ENCODE measurements at places on chromosomes 1 and 21.

DNA sequence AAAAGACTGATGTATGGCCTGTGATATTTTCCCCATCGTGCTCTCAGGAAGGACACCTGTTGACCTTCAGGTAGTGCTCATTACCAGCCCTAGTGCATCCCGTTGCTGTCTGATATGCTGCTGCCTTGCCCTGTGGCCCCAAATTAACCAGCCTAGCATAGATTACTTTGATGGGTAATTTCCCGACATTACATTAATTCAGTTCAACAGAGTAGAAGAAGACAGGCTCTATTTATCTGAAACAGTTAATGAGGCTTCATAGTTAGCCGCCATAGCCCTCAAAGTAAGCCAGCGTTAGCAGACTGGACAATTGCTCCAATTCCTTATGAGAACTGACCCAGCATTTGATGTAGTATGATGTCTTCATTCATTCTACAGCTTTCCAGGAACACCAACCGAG is 257.6 kb downstream of the OLFM3 start:
- no peak for DNase-seq

DNA sequence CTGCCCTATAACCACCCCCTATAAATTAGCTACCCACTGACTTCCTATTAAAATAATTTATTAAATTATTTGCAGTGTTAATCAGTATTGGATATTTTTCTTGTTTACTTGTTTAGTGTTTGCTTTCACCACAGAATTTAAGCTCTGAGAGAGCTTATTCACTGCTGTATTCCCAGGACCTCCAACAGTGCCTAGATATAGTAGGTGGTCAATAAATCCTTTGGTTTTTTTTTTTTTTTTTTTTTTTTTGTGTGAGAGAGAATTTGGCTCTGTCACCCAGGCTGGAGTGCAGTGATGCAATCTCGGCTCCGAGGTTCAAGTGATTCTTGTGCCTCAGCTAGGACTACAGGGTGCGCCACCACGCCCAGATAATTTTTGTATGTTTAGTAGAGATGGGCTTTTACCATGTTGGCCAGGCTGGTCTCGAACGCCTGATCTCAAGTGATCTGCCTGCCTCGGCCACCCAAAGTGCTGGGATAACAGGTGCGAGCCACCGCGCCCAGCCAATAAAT is 1.1 kb upstream of the OSBPL9 start:
- DNase-seq, result no peak

- peak; percentile 36 for DNase-seq
Measured at GRCh38 chr1:219339466-219339865, 165.8 kb downstream of the LYPLAL1 start.

DNA sequence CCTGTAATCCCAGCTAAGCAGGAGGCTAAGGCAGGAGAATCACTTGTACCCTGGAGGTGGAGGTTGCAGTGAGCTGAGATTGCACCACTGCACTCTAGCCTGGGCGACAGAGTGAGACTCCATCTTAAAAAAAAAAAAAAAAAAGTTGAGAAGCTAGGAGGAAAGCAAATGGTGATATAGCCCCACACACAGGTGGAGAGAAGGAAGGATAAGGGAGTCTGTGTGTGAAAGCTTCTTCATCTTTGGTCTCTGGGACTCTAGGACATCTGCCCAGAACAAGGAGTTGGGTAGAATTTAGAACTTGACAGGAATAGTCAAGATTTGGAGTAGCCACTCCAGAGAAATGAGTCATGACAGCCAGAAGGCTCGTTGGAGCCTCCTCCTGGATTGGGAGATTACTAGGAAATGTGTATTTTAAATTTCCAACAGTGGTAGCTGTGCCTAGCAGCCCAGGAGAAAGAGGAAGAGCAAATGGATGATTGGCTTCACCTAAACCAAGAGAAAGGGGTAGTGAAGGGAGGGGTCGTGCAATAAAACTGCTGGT is 19.9 kb downstream of the NPL start:
- DNase-seq, result peak; percentile 18

- no peak for DNase-seq
Measured at GRCh38 chr1:206793620-206794019, 21.3 kb upstream of the IL10 start.

GRCh38 chr1:26053718-26054560 is 8.0 kb upstream of the SLC30A2 start:
- no peak for DNase-seq

GRCh38 chr1:2797741-2798016 is 3.8 kb downstream of the TTC34 start:
- DNase-seq, result no peak

GRCh38 chr1:219566951-219567947 is 45.7 kb downstream of the ZC3H11B start:
- DNase-seq, result peak; percentile 73

GRCh38 chr1:58158506-58159433 is 387.8 kb downstream of the OMA1 start:
- DNase-seq, result no peak

DNA sequence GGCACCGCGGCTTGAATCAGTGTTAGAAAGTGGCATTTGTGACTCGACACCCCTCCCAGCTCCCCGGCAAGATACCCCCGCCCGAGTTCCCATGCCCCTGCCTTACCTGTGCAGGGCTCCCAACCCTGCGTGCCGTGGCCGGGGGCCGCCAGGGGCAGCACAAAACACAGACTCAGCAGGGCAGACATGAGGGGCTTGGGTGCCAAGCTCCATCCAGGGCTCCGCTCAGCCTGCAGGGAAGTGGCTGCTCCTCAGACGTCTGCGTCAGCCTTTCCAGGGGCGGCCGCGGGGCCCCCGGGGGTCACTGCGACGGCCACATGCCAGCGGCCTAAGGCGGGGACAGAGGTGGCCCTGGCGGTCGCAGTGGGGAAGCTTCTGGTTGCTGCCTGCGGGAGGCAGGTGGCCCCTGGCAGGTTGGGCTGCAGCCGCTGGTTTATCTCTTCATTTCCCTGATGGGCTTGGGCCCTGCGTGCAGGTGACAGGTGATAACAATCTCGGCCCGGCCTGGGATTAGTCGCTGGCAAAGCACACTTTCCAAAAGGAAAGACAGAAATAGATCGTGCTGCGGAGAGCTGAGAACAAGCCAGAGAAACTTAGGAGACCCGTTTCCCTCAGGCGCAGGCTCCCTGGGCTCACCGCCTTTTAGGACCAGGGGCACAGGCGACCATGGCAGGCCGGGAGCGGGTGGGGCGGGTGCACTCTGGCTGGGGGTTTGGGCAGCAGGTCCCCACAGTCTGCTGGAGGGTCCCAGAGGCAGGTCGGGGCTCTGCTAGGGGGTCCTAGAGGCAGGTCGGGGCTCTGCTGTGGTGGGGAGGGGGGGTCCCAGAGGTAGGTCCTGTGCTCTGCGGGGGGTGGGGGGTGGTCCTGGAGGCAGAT is at the start of gene TSPEAR:
TSPEAR (minus strand) TSS at position 246 of the 876 bp plus-strand sequence; CDS start at position 188, 58 bp downstream.
- no peak for DNase-seq

DNA sequence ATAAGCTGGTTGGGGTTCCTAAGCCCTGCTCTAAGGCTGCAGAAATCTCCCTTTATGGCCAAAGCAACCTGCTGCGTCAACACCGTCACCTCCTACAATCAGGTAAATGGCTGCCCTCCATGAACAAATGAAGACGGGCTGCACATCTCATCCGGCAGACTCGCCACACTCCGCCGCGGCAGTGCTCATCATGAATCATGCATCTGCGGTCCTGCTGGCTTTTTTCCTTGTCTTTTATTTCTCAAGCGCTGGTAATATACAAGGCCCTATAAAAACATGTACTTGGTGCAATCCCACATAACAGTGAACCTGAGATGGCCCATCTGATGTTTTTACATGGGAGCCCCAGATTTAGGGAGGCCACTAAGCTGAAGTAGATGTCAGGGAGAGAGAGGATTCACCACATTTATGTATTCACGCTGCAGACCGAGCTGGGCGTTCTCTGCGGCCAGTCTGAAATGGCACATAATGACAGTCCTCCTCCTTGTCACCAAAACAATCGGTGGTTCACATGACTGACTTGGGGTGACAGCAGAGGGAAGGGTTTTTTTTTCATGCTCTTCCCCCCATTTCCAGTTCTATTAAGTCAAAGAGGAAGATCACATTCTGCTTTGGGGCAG is 91.6 kb downstream of the KAZN start:
- DNase-seq, result no peak

DNA sequence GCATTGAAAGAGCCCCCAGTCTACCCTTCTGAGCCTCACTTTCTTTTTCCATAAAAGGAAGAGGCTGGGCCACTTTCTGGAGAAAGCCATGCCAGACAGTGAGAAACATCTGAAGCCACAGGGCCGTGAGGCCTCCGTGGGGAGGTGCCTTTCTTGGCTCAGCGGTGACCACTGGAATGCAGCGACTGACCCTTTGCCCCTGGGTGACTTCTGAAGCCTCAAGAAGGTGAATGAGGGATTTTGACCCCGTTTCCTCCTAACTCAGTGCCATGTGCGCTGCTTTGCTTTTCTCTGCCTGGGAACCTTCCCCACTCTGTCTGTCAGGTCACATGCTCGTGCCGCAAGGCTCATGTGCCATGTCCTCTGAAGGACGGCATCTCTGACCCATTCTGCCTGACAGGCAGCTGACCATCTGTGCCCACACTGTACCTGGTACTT is 44.7 kb upstream of the A3GALT2 start:
- DNase-seq, result peak; percentile 64

DNA sequence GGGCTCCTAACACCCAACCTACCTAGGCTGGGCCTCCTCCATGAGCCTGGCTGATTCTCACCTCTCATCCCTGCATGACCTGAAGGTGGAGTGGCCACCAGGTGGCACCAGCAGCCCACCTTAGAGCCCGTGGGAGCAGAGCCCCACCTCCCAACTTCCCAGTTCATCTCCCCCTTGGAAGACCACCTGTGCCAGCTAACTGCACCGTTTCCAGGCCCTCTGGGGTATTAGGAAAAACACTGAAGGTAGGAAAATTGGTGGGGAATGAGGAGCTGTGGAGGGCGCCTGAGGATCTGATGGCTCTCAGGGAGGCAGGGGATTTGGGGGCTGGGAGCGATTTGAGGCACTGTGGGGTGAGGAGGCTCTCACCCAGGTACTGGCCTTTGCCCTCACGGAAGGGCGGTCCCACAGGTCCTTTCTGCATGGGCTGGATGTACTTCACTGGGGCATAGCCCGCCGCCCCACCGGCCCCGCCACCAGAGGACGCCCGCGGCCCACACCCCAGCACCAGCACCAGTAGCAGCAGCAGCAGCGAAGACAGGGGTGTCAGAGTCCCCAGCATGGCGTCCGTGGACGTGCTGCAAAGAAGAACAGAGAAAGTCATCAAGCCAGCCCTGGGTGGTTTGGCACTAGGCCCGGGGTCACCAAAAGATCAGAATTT is 11.1 kb downstream of the ADPRS start:
- DNase-seq, result peak; percentile 73

- peak; percentile 98 for DNase-seq
Measured at GRCh38 chr1:162541619-162542141, 19.8 kb upstream of the UAP1 start.

GRCh38 chr1:43536196-43536863 is 5.6 kb downstream of the PTPRF start:
- no peak for DNase-seq

- no peak for DNase-seq
Measured at GRCh38 chr1:36641776-36642175, 159.1 kb upstream of the CSF3R start.

- DNase-seq, result peak; percentile 36
Measured at GRCh38 chr1:187680823-187681222, 852.1 kb downstream of the PLA2G4A start.

DNA sequence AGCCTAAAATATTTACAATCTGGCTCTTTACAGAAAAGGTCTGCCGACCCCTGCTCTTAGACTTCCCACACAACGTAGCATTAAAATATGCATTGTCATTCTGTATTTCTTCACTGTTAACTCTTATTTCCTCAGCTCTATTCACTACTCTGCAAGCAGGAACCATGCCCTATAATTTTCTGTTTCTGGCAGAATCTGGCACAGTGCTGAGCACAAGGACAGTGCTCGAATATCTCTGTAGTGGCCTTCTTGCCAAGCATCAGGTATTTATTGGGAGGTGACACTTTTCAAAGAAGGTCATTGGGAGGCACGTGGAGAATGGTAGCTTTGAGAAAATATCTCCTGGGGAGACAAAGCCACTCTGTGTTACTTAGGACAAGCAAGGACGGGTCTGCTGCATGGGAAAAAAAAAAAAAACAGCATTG is 77.9 kb downstream of the PSMG1 start:
- DNase-seq, result no peak

- peak; percentile 68 for DNase-seq
Measured at GRCh38 chr1:225425201-225425786, 2.5 kb downstream of the LBR start.

DNA sequence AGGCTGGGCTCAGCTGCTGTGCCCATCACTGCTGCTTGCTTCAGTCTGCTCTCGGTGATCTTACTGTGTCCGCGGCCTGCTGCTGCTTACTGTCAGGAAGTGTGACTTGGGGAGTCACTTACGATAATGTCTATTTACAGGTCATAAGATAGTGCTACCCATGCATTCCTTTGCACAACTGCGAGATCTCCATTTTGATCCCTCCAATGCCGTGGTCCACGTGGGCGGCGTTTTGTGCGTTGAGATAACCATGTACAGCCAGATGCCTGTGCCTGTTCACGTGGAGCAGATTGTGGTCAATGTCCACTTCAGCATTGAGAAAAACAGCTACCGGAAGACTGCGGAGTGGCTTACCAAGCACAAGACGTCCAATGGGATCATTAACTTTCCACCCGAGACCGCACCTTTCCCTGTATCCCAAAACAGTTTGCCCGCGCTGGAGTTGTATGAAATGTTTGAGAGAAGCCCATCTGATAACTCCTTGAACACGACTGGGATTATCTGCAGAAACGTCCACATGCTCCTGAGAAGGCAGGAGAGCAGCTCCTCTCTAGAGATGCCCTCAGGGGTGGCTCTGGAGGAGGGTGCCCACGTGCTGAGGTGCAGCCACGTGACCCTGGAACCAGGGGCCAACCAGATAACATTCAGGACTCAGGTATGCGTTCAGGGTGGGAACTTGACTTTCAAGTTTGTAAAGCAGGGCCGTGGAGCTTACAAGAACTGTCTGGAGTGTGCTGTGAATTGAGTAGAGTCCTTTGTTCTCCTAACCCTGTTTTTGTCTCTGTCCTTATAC is 24.4 kb upstream of the PWP2 start:
- DNase-seq, result no peak

GRCh38 chr1:162010175-162010506 is 13.5 kb downstream of the OLFML2B start:
- DNase-seq, result no peak

DNA sequence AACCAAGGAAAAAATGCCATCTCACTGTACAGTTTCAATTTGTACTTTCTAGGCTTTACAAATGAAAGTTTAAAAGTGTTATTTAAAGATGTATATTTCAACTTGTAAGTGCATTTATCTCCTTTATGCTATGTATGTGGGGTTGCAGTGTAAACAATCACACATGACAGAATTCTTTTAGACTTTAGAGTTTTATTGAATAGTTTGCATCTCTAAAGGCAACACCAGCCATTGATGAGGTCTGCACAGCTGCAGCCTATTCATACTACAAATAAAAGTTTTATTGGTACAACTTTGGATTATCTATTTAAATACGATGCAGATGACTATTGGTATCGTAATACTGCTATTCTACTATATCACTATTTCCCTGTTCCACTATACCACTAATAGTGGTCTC is 894.4 kb upstream of the B3GALT2 start:
- no peak for DNase-seq
